Hypothalamus (tissue), 51 donors: ENCODE measurements at places on chromosomes 7 and 10.

DNA sequence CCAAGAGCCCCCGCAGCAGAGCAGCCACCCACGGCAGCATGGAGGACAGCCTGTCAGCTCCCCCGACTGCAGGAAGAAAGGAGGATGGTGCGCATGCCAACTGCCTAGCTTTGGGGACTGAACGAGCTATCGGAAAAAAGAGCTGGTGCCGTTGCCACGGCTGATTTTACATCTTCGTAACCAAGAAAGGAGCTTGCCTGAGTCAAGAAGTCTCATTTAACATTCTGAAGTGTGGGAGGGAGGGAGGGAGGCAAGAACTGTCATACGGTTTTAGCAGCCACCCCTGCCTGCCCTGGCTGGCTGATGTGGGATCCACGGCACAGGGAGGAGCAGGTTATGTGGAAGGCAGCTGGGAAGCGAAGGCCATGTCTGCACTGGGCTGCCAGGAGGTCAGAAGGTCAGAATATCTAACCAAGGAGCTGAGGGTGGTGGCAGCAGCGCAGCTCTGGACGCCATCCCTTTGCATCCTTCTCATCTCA, 74.7 kb upstream of the CAMK2B start:
- DNase-seq = peak; percentile 80

DNA sequence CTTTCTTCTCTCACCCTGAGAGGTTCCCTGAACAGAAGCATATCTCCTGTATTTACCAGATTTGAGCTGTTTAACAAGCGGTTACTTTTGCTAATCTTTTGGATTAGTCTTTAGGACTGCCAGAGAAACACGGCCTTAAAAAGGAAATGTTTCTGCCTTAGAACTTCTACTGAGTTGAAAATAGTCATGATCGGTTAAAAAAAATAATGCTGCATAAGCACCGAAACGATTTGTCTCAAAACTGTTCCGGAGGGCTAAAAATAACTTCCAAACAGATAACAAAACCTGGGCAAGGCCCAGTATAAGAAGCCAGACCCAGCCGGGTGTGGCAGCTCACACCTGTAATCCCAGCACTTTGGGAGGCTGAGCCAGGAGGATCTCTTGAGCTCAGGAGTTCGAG, 43.3 kb upstream of the CYTH3 start:
- no peak for DNase-seq

GRCh38 chr7:131040467-131040932, 287.2 kb upstream of the MKLN1 start:
- DNase-seq = no peak

DNA sequence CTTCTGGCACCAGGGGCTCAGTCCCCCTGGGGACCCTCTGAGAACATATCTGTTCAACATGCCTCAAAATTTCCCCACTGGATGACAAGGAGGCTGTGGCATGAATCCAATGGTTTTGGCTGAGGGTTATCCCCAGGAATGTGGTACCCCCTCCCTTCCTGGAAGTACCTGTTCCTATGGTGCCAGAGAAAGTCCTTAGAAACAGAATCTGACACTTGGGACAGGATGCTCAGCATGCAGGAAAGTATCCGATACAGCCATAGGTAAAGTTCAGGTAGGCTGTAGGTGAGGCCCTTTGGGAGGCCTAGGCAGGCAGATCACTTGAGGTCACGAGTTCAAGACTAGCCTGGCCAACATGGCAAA, 42.7 kb upstream of the A1CF start:
- no peak for DNase-seq

DNA sequence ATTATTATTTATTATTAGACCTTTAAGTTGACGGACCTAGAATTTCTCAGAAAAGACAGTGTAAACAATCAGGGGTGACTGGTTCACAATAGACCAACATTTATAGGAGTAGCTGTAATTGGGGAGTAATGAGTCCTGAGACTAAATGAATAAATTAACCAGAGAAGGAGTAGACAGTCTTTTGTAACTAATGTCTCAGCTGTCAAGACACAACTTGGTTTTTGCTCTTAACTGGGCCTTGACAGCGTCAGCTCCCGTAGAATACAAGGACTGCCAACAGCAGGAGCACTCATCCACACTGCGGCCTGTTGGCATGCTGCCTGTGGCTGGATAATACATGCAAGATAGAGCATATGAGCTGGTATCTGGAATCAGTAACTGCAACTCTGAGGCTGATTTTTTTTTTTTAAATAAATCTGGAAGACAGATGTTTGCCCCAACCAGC, 123.9 kb downstream of the CACNA2D1 start:
- peak; percentile 82 for DNase-seq

- DNase-seq = no peak
Measured at GRCh38 chr7:47896809-47897423, 51.4 kb downstream of the PKD1L1 start.

- no peak for DNase-seq
Measured at GRCh38 chr7:159034988-159035387, 109.7 kb downstream of the VIPR2 start.

DNA sequence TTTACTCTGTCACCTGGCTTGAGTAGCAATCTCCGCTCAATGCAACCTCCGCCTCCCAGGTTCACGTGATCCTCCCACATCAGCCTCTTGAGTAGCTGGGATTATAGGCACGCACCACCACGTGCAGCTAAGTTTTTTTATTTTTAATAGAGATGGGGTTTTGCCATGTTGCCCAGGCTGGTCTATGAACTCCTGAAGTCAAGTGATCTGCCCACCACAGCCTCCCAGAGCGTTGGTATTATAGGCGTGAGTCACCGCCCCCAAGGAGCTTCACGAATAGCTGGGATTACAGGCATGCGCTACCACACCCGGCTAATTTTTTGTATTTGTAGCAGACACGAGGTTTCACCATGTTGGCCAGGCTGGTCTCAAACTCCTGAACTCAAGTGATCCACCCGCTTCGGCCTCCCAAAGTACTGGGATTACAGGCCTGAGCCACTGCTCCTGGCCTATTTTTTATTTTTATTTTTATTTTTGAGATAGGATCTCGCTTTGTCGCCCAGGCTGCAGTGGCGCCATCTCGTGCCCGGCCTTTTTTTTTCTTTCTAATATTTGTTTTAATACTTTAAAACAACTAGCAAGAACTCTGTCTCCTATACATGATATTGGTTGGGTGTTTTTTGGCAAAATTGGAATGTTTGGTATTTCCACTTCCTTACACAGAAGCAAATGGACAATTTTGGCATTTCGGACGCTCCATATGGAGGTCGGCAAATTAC, 1.1 kb downstream of the EFCAB10 start:
- no peak for DNase-seq

DNA sequence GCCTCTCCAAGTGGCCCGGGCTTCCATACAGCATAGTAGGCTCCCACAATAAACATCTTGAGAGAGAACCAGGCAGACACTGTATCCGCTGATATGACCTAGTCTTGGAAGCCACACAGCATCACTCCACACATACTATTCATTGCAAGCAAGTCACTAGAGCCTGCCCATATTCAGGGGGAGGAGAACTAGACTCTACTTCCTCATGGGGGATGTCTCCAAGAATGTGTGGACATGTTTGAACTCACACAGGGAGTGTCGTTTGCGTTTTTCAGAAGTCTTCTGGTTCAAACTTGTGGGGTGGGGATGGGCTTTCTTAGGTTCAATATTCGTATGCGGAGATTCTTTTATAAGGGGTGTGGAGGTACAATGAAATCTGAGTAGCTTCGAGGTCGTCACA, 232.6 kb upstream of the HABP2 start:
- no peak for DNase-seq

DNA sequence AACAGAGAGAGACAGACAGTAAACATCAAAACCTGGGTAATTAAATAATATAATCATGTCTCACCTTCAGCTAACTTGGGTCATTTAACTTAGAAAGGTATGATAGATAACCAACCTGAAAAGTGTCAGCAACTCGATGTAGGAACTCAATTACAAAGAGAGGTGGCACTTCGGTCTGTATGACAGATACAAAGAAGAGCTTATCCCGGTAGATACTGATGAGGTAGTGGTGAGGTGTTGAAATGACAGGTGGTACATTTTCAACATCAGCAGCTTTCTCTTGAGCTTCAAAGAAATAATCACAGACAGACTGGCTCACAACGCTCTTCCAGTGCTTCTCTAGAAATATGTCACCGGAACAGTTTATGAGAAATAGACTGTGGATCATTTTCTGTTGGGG, 12.6 kb downstream of the AP3M1 start:
- DNase-seq = no peak

- DNase-seq = no peak
Measured at GRCh38 chr10:31912898-31913850, 15.5 kb downstream of the ARHGAP12 start.

DNA sequence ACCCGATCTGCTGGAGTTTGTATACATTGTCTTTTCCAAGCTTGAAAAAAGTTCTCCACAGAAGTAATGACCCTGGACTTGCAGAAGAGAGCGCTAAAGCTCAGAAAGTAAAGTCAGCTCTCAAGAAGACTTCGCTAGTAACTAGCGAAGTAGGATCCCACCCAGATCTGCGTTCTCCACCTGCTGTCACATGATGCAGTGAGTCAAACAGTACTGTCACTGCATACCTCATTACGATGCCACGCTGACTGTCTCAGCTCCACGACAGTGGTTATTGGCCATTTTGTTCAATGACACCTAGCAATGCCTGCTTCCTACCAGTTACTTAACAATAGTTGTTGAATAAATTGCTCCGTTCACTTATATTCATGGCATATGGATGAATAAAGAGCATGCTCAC, 29.7 kb upstream of the SEC61G start:
- no peak for DNase-seq
